ENCODE measurements at places on chromosomes 4 and X.

DNA sequence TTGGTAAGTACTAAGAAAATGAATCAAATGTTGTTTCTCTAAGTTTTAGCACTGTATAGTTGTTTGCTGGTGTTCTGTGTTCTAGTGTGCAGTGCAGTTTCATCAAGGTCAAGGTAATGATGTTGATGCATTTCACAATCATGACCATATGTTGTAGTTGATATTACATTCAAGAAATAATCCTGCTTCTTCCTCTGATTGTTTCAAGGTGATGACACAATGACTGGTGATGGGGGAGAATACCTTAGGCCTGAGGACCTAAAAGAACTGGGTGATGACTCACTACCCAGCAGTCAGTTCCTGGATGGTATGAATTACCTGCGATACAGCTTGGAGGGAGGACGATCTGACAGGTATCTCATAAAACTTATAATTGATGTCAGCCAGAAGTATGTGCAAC, 261.6 kb downstream of the ANK2 start:
- DNase-seq, result no peak

- no peak for DNase-seq
Measured at GRCh38 chr4:45869184-45869583, 254.7 kb downstream of the GABRG1 start.

GRCh38 chr4:28754376-28754775, 1893.7 kb downstream of the STIM2 start:
- DNase-seq, result no peak

- no peak for DNase-seq
Measured at GRCh38 chrX:3295731-3296130, 50.7 kb downstream of the MXRA5 start.

DNA sequence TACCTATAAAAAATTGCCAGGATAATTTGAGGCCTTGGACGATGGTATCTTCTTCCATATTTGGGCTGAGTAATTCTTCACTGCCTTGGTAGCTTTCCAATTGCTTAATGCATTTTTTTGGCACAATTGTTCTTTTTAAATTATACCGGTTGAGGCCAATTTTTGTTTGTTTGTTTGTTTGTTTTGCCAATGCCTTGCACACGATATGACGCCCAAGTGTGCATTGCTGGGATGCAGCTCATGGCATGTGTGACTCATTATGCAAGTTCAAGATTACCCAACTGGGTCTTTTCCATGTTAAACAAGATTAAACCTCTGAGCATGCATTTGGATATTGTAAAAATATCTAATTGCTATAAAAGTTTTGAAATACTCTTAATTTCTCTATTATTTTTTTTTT, 71.1 kb upstream of the KCNIP4 start:
- DNase-seq, result no peak

Data from GM04503 (cell line).